ENCODE measurements at places on chromosomes 5 and 9.

DNA sequence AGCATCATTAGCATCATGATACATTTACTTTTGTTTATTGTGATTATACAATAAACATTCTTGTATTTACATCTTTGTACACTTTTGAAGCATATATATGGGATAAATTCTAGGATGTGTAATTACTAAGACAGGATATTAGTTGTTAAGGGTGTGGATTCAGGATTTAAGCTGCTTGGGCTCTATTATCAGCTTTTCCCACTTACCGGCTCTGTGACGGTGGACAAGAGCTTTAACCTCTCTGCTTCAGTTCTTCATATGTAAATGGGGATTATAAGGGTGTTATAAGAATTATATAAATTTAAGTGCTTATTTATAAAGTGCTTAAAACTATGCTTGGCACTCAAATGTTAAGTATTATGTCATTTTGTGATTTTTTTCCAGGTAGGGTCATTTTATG lies 131.1 kb downstream of the FER start:
- no peak for DNase-seq

DNA sequence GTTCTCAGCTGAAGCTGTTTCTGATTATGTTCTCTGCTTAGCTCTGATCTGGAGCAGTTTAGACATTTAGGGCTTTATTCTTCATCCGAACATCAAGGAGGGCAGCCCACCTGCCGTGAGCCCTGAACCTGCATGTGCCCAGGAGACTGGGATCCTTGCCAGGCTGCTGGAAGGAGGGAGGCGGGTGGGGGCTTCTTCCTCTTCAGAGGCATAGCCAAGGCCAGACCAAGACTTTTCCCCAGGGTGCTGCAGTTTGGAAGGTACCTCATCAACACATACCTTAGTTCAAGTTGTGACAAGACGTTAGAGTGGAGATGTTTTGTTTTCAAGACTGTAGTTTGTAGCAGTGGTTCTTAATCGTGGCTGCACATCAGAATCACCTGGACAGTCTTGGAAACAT lies 64.9 kb downstream of the RALGPS1 start:
- no peak for DNase-seq

- no peak for DNase-seq
These were observed 357.0 kb downstream of the GADD45G start for GRCh38 chr9:89961616-89962341.

DNA sequence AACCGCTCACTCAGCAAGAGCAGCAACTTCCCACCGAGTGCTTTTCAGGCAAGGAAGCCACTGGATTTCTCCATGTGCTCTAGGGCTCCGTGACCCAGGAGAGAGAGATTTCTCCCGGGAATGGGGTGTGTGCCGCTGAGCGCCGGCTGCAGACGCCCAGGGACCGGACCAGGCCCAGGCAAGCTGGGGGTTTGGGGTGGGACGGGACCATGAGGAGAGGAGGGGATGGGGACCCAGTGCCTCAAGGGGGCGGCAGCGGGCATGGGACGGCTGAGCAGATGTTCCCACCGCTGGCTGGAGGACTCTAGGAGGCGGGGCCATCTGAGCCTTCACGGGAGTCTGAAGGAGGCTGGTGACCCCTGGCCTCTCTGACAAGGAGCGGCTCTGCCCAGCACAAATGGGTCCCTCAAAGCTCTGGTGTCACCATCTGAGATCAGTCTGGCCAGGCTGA lies 8.5 kb downstream of the LCN9 start:
- no peak for DNase-seq

- DNase-seq = no peak
These were observed 41.9 kb upstream of the ACTBL2 start for GRCh38 chr5:57524348-57525060.

DNA sequence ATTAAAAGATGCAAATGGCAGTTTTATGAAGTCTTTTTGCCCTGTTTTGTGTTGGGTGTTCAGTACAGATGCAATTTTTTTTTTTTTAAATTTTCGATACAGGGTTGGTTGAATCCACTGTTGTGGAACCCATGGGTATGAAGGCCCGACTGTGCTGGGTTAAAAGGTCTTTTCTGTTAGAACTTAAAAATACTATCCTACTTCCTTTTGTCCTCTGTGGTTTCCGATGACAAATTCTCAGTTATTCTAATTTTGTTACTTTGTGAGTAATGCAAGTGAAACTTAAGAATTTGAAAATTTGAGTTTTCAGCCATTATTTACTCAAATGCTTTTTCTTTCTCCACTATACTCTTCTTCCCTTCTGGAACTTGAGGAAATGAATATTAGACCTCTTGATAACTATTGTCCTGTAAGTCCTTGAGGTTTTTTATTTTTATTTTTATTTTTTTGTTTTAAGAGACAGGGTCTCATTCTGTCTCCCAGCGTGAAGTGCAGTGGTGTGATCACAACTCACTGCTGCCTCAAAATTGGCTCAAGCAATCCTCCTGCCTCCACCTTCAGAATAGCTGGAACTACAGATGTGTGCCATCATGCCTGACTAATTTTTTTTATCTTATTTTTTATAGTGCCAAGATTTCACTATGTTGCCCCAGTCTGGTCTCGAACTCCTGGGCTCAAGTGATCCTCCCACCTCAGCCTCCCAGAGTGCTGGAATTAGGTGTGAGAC lies 67.5 kb downstream of the ZCCHC7 start:
- no peak for DNase-seq

DNA sequence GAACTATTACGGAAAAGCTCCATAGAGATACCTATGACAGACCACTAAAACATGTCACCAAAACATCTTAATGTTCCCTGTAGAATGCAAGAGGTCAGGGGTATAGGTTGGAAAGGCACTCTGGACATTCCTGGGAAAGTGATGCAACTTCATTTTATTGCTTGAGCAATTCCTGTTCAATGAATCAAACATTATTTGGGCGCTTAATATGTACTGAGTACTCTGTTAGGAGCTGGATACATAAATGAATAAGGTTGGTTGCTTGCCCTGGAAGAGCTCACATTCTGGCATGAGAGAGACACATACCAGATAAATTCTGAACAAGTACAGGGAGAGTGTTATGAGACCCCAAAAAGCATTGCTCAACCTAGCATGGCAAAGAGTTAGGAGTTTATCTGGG lies 408.9 kb upstream of the DMAC1 start:
- no peak for DNase-seq

GRCh38 chr5:136891175-136891972 lies 526.0 kb upstream of the TRPC7 start:
- no peak for DNase-seq

DNA sequence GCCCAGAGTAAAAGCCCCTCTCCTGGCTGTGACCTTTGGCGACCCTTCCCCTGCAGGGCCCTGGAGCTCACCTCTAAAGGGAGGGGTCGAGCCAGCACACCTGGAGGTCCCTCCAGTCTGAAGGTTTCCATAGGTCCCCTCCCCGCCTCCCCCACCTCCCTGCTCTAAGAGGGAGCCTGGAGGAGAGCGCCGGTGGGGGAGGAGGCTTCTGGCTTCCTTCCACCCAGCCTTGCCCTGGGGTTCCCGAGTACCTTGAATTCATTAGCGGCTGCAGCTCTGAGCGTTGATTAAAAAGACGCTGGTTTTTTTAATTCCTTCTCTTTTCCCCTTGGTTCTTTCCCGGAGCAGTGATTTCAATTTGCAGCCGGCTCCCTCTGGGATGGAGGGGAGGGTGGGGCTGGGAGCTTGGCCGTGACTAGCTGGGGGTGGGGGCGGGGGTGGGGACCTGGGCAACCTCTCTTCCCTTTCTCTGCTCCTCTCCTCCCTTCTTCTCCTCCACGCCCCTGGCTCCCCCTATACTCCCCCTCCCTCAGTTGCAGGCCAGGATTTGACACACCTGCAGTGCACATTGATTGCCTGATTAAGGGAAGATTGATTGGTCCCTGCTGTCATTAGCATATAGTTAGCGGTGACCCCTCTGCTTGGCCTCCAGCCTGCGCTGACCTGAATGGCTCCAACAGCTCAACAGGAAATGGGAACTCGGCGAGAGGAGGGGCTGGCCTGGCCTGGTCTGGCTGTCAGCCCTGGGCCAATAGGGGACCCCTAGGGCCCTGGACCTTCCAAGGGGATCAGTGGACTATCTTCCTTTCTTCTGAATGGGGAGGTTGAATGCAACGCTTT lies 67.5 kb upstream of the RAPGEF1 start:
- DNase-seq = no peak

DNA sequence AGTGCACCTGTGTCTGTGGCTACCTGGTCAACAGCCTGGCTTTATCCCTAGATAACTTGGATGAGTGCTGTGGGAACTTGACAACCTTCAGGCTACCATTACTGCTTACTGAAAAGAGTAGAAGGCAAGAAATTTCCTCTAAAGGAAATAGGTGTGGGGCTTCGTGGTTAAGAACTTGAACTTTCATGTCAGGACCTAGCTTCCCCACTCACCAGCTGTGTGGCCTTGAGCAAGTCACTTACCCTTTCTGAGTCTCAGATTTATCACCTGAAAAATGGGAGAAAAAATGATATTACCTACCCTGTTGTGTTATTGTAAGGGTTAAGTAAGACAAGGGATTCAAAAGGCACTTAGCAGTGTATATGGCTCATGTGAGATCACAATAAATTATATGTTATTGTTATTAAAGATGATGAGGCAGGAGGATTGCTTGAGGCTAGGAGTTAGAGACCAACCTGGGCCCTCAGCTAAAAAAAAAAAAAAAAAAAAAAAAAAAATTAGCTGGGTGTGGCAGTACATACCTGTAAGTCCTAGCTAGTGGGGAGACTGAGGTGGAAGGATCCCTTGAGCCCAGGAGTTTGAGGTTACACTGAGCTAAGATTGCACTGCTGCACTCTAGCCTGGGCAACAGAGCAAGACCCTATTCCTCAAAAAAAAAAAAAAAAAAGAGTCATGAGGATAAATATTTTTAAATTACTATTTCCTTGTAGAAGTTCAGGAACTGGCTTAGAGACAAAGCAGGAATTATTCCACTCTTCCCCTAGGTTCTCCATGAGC lies 97.0 kb upstream of the SPRY4 start:
- DNase-seq = no peak

DNA sequence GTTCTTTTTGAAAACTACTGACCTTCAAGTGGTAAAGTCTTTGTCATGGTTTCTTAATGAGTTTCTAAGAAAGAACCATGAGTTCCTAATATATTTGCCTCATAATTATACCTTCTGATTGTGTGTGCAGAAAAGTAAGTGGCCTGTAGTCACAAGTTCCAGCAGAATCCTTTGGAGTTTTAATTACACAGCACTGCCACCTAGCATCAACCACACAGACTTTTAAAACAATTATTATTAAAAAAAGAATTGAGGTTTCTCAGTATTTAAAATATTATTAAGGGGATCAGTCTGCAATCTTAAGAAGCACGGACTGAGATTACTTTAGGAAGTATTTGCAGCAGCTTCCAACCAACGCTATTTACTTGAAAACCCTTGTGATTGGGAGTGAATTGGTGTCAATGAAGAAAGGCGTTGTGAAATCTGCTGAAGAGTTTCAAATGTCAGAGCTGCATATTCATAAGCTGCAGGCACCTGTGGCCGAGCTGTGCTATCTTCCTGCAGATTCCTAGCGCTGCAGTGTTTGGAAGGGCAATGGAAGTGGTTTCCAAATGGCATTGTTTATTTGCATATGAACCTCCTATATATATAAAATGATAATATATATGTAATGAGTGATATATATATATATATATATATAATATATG lies 1074.2 kb upstream of the WWC1 start:
- DNase-seq = no peak

DNA sequence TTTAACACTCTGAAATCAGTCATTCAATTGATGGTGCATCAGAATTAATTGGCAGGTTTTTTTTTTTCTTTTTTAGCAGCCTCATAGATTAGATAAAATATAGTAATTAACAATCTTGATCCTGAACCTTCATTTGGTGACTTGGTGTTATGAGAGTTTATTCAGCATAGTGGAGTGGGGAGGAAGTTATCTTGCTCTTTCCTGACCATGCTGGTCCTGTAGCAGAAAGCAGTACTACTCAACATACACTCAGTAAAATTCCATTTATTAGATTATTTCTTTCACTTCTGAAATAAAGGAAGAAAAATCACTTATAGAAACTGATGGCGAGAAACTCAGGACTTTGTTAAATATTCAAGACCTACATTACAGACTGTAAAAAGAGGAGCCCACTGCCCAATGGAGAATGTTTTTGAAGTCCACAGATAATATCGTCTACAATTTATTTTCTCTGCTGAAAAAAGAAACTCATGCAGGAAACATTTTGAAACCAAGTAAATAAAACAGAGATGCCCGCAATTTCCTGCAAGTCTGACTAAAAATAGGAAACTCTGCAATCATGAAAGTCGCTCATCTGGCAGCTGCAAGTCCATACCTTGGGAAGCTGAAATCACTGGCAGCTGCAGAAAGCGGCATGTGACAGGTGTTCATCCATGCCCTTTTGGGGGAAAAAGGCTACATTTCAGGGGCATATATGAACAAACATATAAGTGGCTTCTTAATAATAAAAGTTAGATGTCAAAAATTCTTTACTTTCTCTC lies 233.2 kb upstream of the RFX3 start:
- DNase-seq = no peak

DNA sequence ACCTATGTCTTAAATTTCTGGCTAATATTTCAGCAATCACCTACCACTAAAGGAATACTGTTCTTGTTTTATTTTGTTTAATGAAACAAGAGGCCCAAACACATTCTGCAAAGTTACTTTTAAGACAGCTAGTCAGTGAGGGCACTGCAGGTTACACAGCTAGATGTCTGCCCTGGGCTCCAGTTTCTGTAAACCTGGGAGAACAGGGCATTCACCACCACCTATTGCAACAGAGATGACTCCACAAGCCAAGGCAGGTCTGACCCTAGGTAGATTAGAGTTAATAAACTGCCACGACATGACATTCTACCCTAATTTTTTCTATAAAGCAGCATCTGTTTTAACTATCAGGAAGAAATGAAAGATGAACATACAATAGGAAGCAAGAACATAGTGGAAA lies 90.8 kb downstream of the SLF1 start:
- DNase-seq = no peak

DNA sequence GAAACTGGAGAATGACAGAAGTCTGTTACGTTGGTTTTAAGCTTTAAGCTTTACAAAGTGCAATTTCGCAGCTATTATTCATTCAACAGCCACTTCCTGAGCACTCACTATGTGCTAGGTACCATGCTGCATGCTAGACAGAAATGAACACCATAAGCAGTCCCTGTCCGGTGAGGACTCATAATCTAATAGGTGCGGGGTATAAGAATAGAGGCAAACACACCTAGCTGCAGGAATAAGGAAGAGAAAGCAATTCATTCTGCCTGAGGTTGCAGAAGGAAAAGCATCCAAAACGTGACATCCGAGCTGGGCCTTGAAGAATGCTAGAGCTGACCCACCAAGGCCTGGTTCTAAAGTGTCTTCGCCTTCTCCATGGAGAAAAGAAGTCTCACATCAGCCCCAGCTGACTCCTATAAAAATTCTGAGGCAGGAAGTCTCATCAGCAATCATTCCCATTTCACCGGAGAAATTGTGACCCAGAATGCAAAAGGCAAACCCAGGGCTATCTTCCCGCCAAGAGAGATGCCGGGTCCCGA lies 542 bp downstream of the FKBP15 start:
- DNase-seq = no peak

GRCh38 chr9:79976257-79977073 lies 404.7 kb downstream of the TLE4 start:
- peak; percentile 92 for DNase-seq

GRCh38 chr5:175457466-175457865 lies 13.5 kb upstream of the DRD1 start:
- DNase-seq = no peak
